ENCODE measurements at places on chromosomes 16 and 17.

DNA sequence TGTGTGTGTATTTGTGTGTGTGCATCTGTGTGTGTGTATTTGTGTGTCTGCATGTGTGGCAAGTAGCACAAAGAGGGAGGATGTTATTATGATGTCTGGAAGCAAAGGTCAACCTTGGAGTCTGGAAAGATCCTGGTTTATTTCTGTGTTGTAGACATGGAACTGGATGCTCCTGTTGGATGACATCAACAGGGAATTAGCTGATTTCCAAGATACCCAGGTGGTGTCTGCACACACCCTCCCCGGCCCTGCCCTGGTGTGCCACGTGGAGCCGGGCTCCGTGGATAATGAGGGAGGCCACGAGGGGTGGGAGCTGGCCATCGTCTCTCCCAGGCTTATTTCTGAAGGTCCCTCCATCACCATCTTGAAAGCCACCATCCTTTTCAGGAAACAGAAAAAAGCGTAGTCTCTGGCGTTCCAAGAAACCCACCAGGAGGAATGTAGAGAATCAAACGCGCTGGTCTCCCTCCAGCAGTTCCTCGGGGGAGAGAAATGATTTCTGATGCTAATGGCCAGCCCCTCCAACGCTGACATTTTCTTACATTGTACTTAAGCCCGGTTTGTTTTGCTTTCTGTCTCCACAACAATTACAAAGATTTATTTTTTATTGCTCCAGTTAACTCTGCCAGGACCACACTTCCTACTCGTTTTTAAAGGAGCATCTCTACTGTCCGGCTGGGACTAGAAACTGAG lies 93.3 kb downstream of the FOXL1 start:
- no peak for DNase-seq

DNA sequence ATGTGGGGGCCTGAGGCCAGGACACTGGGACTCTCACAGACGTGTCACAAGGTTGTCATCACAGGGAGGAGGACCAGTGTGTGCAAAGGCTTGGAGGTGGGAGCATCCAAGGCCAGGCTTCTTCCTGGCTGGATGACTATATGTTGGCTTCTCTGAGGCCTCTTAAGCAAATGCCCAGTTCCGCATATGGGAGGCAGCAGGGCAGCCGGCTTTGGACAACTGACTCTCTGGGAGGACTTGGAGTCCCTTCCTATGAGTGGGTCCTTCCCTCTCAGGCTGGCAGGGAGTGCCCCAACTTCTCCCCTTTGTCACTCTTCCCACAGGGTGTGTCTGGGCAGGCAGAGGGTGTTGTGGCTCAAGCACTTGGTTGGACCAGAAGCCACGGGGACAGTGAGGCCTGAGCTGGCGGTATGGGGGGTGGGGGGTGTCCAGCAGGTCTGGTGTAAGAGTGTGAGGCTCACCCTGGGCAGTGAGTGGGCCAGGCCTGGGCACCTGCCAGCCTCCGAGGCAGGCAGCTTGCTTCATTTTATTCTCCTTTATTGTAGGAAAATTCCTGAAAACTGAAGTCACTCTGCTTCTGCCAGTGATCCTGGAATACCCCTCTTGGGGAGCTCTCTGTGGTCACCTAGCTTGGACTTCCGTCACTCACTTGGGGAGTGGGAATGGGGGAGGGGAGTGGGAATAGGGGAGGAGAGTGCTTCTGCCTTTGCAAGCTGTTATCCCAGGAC lies 14.9 kb downstream of the ADGRG1 start:
- DNase-seq = no peak

GRCh38 chr16:69768666-69769065 lies 6.5 kb downstream of the WWP2 start:
- DNase-seq = no peak

GRCh38 chr17:49557312-49558024 lies 18.2 kb upstream of the NXPH3 start:
- DNase-seq = no peak

DNA sequence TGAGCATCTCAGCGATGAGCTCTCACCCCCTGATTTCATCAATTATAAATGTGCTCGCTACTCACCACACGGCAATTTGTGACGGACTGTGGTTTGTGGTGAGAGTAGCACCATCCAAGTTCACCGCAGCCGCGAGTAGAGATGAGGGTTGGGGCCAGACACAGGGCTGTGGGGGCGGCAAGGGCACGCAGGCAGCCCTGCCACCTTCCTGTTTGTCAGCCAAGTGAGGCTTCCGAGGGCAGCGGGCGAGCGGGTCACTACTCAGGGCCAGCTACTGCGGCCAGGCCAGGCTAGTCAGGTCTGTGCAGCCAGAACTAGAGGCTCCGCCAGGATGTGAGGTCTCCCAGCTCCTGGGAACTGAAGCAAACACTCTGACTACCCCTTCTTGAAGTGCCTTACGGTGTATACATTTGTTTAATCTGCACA lies 39.6 kb upstream of the MEOX1 start:
- no peak for DNase-seq

- DNase-seq = no peak
These were observed 231.3 kb downstream of the ENGASE start for GRCh38 chr17:79305768-79306423.

- no peak for DNase-seq
These were observed 430 bp downstream of the C16orf89 start for GRCh38 chr16:5065326-5065725.

DNA sequence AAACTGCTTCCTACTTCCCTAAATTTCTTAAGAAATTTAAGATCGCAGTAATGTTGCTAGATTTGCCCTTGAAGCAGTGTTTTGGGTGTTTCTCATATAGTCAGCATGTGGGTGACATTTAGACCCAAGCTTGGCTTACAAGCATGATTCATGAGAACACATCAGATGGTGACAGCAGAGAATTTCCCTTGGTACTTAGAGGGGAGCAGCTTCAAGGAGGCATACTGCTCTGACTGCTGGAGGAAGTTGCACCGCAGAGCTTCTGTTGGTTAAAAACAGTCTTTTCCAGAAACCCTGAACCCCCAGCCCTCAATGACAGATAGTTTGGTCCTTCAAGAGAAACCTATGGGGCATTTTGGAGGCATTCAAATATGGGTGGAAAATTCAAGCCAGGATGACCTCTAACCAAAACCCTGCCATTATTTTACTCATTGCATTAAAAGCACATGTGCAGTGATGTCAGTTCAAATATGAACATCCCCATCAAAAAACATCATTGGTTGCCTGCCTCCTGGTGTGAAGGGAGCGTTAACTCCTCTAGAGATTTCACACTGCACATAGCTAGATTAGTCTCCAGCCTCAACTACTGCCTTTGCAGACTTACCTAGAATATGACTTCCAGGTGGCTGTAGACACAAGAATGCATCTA lies 201.5 kb upstream of the CACNG5 start:
- no peak for DNase-seq

DNA sequence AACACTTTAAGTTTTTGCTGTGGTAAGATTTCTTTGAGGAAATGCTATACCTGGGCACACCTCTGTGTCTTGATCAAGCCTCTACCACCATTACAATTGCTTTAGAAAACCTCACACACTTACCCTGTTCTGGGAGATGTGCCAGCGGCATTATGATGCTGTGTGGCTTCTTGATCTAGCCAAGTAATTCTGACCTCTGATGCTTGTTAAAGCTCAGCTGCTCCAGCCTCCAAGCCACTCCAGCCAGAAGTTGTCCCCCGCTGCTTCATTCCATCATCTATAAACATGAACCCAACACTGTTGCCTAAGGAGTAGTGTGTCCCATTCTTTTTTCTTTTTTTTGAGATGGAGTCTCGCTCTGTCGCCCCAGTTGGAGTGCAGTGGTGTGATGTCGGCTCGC lies 60.1 kb downstream of the CYLD start:
- DNase-seq = no peak

DNA sequence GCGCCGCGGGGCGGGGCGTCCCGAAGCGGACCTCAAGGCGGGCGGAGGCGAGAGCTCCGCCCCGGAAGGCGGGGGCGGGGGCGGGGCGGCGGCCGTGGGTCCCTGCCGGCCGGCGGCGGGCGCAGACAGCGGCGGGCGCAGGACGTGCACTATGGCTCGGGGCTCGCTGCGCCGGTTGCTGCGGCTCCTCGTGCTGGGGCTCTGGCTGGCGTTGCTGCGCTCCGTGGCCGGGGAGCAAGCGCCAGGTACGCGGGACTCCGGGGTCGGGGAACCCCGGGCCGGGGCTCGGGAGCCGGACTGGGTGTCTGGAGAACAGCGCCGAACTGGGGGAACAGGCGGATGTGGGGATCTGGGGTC lies at the start of gene TNFRSF12A:
Gene TNFRSF12A (plus strand): TSS at position 122 of the 357 bp plus-strand sequence. CDS start 30 bp downstream, at position 152.
- DNase-seq = peak; percentile 72

DNA sequence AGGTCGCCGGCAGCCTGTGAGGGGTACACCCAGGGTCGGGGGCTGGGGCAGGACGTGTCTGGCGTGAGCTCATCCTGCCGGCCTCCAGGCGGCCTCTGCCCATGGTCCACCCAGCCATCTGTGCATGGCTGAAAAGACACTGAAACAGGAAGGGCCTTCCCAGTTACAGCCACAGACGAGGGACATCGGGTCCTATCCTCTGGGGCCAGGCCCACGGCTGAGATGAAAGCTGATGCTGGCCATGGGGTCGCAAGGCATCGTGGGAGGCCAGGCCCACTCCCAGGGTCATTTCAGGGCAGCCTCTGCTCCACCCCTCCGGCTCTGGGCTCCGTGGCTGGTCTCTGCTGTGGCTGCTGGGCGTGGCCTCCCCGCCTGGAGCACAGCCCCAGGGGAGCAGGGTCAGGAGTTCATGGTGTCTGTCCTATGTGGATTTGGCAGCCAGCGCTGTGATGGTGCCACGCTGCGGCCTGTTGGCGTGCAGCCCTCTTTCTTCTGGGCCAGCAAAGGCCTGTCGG lies 16.6 kb upstream of the ATP6V0C start:
- DNase-seq = no peak

DNA sequence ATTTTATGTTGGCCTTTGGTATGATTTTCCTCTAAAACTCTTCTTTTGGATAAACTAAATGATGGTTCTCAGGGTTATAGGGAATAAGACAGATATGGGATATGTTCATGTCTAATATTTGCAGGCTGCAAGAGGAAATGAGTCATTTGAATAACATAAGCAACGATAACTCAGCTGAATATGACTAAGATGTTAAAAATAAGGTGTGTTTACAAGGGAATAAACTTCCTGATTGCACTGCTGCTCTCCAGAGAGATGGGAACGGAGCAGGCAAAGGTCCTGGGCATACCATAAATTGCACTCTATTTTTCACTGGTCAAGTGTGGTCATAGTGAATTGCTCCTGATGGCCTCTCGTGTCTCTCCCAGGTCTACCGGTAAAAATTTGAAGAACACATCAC lies 666.2 kb downstream of the TOX3 start:
- DNase-seq = no peak

GRCh38 chr17:9240659-9241370 lies 219.5 kb downstream of the NTN1 start:
- no peak for DNase-seq

DNA sequence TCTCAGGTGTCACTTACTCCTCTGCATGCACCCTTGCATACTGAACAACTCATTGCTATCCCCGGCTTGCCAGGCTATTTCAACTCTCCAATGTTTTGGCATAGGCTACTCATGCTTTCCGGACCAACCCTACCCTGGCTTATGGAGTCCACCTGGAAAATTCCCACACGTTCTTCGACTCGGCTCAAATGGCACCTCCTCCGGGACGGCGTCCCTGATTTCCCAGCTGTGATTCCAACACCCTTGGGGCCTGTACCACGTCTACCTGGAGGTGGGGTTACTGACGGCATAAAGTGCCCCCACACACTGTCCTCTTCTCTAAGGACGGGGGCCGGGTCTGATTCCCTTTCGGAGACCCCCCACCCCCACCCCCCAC lies 498 bp downstream of the SMYD4 start:
- DNase-seq = no peak

- DNase-seq = no peak
These were observed 243.5 kb downstream of the STX8 start for GRCh38 chr17:9332132-9332494.

DNA sequence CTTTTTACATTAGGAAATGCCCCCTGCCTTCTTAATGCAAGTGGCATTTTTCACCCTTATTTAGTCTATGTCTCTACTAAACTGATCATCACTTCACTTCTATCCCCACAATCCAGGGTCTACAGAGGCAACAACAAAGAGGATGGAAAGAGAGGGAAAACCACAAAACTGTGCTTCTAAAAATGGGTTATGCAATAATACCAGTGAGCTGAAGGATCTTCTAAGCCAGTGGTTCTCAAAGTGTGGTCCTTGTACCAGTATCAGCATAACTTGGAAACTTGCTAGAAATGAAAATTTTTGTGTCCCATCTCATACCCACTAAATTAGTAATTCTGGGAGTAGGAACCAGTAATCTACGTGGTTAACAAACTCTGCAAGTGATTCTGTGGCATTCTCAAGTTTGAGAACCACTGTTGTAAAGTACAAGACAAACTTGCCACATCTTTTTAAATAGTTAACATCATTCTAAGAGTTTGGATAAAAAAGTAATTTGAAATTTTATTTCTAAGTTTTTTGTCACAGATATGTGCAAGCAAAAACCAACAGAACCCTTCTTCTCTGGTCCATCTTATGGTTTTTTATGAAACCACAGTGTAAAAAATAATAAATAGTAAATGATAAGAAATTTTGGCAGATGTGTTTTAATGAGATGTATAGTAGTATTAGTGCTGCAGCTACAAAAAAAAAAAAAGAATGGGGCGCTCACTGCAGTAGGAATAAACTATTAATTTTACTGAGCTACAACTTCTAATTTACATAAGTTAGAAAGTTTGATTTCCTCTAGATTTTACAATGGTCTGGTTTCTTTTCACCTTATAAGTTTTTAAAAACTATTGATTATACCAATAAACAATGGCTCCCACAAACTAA lies 16.2 kb downstream of the CDC27 start:
- DNase-seq = no peak

GRCh38 chr17:77441940-77442339 lies 301.2 kb downstream of the SEC14L1 start:
- no peak for DNase-seq
